ENCODE measurements at places on chromosomes 1 and 21.

DNA sequence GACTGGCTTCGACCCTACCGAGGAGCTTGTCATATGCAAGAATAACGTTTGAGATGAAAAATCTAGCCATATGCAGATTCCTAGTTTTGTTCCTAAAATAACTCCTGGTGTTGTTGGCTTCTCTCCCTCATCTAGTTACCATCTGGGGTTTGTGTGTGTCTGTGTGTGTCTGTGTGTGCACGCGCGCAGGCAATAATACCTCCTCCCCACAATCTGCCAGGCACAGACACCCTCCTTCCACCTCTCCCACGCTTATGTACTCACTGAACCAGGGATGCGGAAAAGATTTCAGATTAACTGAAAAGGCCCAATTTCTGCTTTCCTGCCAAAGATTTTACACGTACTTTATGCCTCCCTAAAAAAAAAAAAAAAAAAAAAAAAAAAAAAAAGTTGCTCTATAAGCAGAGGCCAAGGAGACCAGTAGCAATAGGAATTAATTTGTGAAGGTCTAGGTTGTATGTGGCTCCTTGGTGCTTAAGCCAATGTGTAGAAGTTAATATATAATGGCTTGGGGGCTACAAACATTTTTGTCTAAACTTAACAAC lies 452.7 kb downstream of the NUF2 start:
- no peak for DNase-seq

DNA sequence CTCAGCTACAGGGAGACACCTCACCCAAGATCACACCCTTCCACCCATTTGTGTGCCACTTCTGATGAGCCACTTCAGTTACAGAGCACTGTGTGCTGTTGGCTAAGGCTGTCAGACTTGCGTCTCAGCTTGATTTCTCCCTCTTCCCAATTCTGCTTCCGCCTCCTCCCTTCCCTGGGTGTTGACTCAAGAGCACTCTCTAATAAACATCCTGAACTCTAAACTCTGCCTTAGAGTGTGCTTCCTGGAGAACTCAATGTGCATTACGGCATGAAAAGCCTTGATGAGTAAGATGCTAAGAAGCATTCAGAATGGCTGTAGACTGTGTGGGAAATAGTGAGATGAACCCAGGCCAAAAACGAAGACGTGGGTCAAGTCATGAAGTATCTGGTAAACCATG lies 54.9 kb upstream of the S1PR1 start:
- DNase-seq: peak; percentile 76

DNA sequence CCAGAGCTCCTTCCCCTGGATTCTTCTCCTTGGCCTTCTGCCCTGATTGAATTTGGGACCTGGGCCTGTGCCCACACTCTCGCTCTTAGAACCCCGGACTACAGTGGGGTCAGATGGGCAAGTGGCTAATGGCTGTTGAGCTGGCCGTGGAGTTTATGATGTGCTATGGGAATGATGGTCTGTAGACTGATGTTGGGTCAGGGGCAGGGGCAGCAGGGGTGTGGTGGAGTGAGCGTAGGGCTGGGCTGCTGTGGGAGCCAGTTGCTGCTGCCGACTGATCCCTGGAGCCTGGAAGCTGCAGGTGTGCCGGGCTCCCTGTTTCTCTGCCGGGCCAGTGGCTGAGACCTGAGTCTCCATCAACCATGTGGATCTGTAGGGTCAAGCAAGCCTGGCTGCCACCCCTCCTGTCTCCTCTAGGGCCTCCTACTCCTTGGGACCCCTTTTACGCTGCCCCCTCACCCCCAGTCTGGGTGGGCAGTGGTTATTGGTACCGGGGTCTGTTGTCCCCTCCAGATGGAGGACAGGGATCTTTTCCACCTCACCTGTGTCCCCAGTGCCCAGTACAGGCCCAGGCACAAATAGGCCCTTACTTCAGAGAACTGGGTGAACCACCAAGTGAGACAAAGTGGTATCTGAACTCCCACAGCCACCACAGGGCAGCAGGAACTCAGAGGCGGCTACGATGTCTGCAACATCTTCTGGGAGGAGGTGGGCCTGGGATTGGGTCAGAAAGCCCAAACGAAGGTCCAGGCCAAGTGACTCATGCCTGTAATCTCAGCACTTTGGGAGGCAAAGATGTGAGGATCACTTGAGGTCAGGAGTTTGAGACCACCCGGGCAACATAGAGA lies 5.1 kb downstream of the PODN start:
- no peak for DNase-seq

GRCh38 chr1:199747984-199748383 lies 279.5 kb upstream of the NR5A2 start:
- no peak for DNase-seq

DNA sequence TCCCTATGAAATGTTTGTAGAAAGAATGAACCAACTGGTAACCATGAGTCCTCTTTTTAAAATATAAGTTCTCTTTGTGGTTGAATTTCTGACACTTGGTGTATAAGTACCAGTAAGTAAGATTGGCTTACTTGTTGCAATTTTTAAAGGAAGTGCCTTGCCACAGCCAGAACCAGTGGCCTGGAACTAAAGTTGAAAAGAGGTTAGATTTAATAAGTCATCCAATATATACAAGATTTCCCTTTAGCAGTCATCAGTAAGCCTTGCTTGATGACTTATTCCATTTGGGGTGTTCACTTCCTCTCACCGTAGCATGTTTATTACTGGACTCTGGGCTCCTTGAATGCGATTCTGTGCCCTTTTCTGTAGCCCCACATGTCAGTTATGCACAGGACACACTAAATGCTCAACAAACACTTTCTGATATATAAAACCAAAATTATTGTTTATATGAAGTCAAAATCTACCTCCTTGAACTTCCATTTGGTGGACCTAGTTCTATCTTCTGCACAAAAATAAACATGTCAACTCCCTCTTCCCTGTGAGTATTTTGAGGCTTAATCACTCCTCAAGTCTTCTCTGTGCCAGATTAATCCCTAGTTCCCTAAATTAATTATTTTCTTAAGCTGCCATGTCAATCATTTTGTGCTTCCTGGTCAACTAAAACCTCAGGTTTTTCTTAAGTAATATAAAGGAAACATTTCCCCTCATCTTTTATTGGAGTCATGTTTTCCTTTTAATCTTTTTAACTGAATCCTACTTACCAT lies 218.1 kb downstream of the ST6GALNAC3 start:
- no peak for DNase-seq

DNA sequence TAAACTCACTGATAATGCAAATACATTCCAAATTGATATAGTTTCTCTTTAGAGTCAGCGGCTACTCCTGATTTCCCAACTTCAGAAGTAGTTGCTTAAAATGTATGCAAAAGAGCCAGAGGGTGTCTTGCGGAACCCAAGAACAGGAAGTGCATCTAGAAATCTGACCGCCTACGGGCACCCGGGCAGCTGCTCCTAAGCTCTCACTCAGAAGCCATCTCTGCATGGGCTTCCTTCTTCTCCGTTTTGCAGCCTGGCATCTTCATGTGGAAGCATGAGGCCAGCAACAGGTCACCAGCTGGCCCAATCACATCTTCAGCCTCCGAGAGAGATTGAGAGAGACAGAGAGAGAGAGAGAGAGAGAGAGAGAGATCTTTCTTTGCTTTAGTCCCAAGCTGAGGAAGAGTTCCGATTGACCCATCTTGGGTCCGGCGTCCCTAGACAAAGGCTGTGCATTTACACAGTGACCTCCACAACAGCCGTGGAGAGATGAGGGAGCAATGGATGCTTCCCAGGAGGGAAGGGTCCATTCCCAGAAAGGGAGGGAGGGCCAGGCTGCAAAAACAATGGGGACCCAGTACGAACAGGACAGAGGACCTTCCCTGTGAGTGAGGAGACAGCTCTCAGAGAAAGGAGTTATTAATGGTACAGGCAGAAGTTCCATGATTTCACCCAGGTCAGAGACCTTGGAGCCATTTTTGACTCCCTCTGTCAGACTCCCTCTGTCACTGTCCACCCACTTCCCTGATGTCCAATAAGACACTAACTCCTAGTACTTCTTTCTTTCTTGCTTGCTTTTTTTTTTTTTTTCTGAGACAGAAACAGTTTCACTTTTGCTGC lies 28.2 kb upstream of the SLC30A1 start:
- peak; percentile 54 for DNase-seq

DNA sequence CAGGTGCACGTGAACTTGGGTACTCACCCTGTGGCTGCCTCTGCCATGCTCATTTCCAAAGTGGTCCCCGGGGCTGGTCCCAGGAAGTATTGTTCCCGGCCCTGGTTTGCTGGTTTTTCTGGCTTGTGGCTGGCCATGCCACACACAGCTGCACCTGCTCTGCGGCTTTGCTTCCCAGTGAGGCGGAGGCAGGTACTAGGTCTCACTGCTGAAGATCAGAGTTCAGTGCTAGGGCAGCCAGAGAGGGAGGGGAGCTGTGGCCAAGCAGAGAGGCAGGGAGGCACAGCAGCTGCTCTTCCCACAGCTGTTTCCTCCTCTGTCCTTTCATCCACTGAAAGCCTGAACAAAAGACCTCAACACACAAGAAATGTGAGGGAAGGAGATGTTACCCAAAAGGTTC lies 30.5 kb downstream of the ENO1 start:
- DNase-seq: no peak

- DNase-seq: peak; percentile 21
These were observed 9.0 kb upstream of the CDC20 start for GRCh38 chr1:43349594-43350306.

DNA sequence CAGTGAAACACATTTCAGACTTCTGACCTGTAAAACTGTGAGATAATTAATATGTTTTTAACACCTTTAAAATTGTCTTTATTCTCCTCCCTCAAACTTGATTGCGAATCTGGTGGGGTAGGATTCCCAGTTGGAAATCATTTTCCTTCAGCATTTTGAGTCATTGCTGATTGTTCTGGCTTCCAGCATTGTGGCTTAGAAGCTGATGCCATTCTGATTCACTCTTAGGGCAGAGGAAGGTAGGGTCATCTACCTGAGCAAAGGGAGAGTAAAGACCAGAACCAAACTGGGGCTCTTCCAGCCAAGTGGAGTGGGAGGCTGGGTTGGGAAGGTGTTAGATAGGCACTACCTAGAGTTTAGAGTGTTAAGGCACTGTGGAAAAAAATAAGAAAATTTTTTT lies 61.2 kb downstream of the MPZL1 start:
- no peak for DNase-seq

DNA sequence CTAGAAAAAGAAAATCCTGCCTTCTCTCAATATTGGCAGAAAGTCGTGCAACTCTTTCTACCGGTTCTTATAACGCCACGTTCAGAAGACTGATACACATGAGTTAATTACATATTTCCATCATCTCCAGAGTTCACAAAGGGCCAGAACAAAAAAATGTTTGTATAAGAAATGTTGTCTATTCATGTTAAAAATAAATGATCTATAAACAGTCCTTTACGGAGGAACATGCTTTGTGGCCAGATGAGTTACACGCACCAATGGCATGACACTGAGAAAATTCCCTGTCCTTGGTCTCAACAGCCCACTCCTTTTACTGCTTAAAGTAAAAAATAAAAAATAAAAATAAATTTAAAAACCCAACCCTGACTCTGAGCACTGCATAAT lies 29.5 kb downstream of the C2CD2 start:
- DNase-seq: peak; percentile 14

- DNase-seq: no peak
These were observed 12.1 kb downstream of the ADARB1 start for GRCh38 chr21:45086337-45086958.

GRCh38 chr1:231924180-231924579 lies 297.6 kb downstream of the DISC1 start:
- DNase-seq: no peak

GRCh38 chr1:61079296-61079897 lies 3.0 kb upstream of the NFIA start:
- DNase-seq: no peak

DNA sequence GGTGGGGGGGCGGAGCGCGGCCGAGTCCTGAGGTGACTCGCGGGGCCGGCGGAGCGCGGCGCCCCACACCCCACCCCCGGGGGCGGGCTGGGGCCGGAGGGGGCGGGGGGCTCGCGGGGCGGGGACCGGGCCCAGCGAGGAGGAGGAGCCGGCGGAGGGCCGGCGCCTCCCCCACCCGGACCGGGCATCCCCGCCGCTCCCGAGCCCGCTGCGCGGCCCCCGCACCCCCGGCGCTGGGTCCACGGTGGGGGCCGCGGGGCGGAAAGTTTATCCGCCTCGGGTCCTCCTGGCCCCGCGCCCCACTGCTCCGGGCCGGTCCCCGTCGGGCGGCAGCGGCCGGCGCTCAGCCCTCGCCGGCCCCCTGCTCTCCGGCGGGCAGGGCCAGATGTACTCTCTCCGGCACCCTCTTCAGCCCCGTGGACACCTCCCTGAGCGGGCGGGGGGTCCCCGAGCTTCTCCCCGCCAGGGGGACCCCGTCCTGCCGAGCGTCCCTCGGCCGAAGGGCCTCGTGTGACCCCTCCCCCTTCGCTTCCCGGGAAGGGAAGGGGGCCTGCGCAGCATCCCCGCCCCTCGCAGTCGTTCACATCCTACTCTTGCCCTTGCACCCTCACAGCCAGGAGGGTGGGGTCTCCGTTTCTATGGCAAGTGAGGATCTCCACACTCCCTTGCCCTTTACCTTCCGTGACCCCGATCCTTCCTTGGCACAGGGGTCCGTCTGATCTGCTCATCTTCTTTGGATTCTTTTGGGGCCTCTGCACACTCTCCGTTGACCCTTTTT lies 663 bp downstream of the CAMTA1 start:
- peak; percentile 18 for DNase-seq

DNA sequence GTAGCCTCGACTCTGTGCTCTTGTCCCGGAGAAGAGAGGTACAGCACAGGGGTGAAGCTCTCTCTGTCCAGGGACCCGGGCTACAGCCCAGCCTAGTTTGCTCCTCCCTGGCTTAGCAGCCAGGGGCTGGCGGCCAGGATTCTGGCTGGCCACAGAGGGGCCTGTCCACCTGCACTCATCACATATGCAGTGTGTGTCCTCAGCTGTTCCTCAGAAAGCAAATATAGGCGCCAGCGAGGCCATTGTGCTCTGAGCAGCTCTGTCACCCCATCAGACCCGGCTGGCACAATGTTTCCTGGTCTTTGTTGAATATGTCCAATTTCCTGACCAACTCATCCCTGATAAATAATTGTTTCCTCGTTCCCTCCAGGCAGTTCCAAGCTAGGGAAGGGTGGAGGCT lies 28.5 kb downstream of the KCND3 start:
- DNase-seq: no peak

DNA sequence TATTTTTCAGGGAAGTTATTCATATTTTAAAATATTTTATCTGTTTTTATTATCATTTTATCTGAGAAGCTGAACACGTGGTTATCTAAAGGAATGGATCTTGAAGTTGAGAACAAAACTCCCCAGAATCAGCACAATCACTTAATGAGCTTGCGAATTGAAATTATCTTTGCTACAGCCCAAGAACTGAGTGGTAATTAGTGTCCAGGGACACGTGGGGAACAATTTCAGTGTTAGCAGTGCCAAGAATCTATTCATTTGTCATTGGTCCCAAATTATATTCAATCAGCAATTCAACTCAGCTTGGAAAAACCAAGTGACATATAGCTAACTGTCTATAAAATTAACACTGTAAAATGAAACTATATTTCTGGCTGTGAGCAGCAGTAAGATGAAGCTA lies 197.6 kb upstream of the UBE2U start:
- no peak for DNase-seq

- peak; percentile 36 for DNase-seq
These were observed 165.3 kb downstream of the LTN1 start for GRCh38 chr21:28827422-28827821.

DNA sequence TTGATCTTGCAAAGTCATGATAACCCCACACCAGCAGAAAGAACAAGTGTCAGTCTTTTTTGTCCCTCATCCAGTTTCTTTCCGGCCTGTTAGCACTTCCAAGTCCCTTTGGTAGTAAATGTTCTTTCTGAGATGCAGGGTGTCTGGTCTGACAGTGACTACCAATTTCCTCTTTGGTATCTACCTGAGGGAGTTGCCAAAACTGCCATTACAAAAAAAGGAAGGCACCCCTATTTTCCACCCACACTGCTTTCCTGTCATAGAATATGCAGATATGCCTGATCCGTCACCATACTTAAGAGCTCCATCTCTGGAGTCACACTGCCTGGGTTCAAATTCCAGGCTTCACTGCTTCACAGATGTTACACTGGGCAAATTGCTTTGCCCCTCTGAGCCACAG lies 72.4 kb downstream of the ZNF281 start:
- DNase-seq: no peak
